Activated naive CD4-positive, alpha-beta T cell (primary cell): ENCODE measurements at places on chromosomes 4 and X.

DNA sequence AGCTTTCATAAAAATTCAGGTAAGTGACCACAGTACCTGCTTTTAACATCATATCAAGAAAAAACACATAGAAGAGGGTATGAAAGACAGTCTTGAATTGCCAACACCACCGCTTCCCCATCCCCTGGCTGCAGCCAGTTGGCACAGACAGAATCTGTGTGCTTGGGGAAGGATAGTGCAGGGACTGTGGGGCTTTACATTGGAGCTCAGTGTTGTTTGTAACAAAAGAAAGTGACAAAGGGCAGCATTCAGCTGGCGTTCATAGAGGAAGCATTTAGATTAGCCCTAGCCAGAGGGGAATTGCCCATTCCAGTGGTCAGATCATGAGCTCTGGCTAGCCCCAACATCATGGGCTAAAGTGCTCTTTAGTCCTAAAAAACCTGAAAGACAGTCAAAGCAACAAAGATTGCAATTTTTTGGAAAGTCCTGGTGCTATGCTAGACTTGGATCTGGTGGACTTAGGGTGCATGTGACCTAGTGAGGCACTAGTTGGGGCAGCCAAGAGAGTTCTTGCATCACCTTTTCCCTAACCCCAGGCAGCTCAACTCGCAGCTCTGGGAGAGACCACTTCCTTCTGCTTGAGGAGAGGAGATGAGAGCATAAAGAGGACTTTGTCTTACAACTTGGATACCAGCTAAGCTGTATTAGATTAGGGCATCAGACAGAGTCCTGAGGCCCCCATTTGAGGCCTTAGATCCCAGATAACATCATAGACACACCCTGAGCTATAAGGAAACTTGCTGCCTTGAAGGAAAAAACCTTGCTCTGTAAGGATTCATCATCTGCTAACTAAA lies 1602.4 kb upstream of the ADGRL3 start:
- DNase-seq = no peak

GRCh38 chrX:105191878-105192277 lies 28.6 kb downstream of the TEX13A start:
- DNase-seq = no peak

DNA sequence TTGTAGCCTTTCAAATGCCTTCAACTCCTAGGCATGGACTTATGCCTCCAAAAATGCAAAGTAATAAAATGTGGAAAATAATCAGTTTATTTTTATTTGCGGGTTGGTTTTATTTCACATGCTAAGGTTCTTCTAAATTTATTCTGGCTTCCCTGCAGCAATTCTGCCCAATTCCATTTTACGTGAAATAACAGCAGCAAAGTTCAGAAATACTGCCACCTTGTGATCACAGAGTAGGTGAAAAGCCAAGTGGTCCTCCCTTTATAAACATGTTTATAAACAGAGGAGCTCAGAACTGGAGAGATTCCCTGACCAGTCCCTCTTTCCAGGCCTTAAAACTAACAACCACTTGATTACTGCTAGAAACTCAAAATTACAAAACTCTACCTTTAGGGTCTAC lies 14.7 kb upstream of the DCHS2 start:
- DNase-seq = no peak

GRCh38 chrX:100615005-100615404 lies 21.6 kb downstream of the TSPAN6 start:
- no peak for DNase-seq

DNA sequence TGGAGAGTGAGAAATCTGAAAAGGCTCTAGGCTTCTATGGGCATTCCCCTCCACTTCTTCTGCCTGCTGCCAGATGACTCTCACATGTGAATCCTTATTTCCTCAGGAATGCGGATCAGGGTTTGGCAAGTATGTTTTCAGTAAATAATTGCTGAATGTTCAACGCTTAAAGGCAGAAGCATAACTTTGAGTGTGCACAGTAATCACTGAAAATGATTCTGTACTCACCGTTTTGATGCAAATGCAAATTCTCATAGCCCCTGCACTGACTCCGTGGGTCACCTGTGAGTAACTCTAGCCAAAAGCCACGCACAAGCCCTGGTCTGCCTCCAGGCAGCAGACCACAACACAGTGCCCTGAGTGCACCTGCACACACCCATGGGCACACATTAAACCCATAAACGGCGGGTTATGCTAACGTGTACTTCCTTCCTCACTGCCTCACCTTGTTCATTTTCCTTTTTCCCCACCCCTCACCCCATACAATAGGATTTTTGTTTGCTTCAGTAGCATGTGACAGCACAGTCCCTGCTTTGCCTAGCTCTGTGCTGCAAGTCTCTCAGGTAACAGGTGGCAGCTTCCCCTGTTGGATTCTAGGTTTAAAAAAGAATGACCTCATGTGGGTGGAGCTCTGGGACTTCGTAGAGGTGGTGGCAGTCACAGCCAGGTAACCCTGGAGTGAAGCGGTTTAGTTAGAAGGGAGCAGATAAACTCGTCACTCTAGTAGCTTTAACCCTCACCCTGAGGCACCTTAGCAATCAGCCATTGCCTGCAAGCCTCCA lies at the start of gene ARHGEF38:
Gene ARHGEF38, plus strand, starts transcription at position 656 of the 782 bp plus-strand sequence. CDS start 146 bp downstream, outside the sequence.
- DNase-seq = no peak

- no peak for DNase-seq
Measured at GRCh38 chr4:111842336-111842735, 302.9 kb upstream of the FAM241A start.

GRCh38 chr4:169604903-169605331 lies 7.5 kb downstream of the NEK1 start:
- no peak for DNase-seq

DNA sequence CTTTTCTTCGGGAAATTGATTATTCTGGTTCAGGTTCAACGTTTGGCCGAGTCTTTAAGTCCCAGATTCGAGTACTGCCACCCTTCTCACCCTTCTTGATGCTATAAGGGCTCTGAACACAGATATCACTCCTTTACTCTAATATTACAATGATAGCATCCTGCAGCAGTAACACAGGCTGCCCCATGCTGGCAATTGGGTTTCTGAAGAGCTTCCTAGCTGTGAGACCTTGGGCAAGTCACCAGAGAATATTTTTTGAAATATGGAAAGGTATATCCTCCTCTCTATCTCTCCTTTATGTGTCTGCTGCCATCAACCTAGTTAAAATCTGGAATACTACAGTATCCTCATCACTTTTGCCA lies 297 bp upstream of the MTMR8 start:
- DNase-seq = no peak

DNA sequence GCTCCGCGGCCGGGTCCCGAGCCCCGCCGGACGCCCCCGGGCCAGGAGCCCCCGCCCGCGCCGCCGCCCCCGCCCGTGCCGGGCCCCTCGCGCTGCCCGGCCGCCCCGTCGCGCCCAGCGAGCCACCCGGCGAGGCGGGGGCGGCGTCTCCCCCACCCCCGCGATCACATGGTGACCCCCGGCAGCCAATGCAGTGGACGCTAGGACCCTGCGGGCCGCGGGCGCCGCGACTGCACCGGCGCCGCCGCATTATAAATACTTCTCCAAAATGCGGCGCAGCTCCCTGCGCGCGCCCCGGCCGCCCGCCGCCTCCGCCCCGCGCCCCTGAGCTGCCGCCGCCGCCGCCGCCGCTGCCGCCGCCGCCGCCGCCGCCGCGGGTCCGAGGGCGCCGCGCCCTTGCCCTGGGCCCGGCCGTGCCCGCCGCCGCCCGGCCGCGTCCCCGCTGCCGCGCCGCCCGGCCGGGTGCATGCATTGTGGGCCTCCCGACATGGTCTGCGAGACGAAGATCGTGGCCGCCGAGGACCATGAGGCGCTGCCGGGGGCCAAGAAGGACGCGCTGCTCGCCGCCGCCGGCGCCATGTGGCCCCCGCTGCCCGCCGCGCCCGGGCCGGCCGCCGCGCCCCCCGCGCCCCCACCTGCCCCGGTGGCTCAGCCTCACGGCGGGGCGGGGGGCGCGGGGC lies at the start of gene NAT8L:
Gene NAT8L, plus strand, starts transcription at position 282 of the 680 bp plus-strand sequence. Its CDS starts 185 bp downstream, at position 467.
- DNase-seq = no peak

DNA sequence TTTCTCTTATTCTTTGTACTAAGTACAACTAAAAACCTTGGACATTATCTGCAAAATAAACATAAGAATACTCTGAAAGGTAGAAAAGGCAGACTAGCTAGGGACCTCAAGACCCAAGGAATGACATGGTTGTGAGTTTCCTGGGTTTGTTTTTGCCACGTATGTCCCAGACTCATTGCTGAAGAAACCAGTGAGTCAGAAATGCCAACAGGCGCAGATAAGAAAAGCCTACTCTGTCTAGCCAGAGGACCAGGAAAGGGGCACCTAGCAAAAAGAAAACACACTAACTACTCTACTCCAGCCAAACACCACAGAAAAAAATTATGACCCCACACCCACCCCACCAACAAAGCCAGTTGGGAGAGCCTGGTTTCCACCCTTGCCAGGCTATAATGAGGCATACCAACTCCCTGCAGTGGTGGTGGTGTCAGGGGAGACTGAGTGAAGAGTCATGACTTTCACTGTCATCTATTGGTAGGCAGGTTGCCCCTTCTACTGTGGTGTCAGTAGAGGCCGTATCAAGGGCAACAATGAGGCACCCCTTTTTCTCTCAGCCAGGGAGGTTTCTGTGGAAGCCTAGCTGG lies 10.9 kb downstream of the MTMR1 start:
- no peak for DNase-seq

- no peak for DNase-seq
Measured at GRCh38 chrX:16678689-16679088, 28.7 kb downstream of the S100G start.

DNA sequence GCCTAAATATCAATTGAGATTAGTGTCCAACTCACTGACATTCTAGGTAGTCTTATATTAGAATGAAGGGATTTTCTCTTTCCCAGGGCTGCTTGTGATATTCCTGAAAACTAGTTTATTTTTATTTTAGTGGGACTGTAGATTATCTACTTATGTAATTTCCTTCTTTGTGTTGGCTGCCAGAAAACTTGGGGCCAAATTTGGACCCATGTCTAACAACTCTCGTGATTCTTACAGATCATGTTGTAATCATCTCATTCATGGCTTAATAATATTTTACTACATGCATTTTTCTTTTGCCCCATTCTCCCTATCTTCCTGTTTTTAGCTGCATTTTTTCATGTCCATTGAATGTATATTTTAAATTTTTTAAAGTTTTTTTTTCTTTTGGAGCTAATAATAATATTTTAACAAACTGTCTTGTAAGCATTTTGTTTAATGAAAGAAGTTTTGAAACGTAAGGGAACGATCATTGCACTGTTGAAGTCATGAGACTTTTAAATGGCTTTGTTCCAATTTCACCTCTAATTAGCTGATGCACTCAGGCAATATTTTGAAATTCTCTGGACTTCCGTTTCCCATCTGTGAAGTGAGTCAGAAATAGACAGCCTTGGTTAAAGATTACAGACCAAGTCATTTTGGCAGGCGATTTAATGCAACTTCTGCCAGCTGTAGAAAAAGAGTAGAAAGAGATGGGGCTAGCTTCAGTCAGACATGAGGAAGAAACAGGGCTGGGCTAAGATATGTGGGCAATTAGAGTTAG lies 14.3 kb upstream of the TDO2 start:
- no peak for DNase-seq

DNA sequence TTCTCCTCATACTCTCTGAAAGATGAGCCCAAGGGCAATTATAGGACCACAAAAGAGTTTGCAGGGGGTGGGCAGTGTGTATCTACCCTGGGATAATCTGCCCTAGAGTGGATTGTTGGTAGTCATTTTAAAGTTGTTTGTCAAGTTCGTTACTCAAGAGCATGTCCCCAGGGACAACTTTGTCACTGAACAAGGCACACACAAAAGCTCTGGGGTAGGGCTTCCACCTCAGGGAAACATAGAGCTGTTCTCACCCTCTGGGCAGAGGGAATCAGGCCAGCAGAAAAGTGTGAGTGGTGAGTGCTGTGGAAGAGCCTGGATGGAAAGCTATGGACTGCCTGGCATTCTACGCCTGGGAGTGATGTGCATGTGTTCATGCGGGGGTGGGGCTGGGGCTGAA lies 23.3 kb upstream of the LEF1 start:
- no peak for DNase-seq

DNA sequence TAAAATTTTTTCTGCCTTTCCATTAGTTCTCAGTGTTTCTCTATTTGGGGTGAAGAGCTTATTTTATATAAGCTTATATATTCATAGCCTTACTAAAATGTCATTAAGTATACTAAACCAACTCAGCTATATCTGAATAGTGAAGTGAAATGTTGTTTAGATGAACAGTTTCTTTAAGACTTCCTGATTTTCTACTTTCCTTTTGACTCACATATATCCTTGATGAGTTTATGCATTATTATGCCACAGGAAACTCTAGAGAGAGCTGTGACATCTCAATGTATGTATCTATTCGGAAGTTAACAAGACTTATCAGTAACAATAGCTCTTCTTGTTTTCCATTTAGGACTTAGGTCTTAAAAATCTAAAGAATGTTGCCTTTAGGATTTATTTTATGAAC lies 1491.8 kb upstream of the IGFBP7 start:
- DNase-seq = no peak

- DNase-seq = no peak
Measured at GRCh38 chr4:18593297-18594002, 571.9 kb upstream of the LCORL start.

GRCh38 chr4:122232633-122233032 lies 80.5 kb downstream of the BLTP1 start:
- DNase-seq = no peak

DNA sequence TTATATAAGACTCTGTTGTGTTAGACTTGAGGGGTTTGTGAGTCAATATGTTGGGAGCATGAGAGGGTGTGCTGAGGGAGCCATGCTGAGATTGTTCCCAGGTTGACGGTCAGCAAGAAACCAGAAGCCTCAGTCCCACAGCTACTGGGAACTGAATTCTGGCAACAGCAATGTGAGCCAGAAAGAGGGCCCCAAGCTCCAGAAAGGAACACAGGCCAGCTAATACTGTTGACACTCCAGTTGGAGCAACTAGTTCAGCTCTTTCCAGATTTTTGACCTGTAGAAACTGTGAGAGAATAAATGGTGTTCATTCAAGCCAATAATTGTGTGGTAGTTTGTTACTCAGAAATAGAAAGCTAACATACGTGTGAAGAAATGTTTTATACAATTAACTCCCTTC lies 17.1 kb downstream of the ADH1A start:
- no peak for DNase-seq

DNA sequence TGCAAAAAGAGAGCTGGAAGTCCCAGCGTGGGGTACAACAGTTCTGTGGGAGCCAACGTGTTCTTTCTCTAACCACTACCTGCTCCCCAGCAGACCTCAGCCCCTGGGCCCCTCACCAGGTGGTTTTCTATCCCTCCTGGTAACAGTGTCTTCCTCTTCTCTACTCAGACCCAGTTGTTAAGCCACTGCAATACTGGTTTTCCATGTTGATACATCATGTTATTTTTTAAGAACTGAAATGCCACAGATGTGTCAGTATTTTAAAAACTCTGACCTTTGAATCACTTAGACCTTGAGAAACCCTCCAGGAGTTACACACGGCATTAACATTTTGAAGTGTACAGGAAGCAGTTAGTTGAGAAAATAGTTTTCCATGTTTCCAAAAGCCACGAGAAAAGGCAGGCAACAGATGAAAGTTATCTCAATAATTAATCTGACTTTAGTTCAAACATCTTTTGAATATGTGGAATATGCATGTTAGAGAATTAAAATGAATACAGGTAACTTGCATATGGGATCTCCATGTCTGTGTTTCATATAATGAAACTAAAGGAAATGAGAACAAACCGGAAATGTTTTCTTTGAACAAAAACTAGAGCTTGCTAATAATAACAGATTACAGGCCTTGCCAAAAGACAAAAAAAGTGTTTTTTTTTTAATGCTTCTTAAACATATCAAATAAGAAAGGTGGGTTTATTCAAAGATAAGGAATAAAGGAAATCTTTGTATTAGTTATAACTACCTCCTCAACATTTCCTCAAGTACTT lies 108.8 kb downstream of the ZNF827 start:
- no peak for DNase-seq
